Activated CD4-positive, alpha-beta T cell treated with anti-CD3 and anti-CD28 coated beads, Interleukin-2, amount 50 U/mL, for 48 hours (primary cell): ENCODE measurements at places on chromosomes 7 and 10.

- no peak for DNase-seq
Observed at GRCh38 chr10:120969219-120969645, 118.1 kb downstream of the WDR11 start.

- no peak for DNase-seq
Observed at GRCh38 chr7:5754981-5755599, 26.4 kb downstream of the RNF216 start.

- DNase-seq: no peak
Observed at GRCh38 chr7:25567430-25567829, 339.1 kb upstream of the NPVF start.

DNA sequence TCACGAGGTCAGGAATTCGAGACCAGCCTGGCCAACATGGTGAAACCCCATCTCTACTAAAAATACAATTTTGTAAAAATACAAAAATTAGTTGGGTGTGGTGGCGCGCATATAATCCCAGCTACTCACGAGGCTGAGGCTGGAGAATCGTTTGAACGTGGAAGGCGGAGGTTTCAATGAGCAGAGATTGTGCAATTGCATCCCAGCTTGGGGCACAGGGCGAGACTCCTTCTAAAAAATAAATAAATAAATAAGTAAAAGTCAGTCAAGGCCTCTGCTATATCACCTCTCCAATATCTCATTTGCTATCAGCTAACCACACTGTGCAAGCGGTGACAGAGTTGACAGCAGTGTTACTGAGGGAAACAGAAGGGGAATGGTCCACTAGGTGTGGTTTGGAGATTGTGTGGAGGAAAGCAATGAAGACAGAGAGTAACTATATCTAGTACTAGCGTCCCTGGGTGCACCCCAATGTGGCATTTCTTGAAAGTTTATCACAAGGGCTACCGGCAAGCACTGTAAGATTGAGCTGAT is 20.9 kb upstream of the NFE2L3 start:
- DNase-seq: no peak

DNA sequence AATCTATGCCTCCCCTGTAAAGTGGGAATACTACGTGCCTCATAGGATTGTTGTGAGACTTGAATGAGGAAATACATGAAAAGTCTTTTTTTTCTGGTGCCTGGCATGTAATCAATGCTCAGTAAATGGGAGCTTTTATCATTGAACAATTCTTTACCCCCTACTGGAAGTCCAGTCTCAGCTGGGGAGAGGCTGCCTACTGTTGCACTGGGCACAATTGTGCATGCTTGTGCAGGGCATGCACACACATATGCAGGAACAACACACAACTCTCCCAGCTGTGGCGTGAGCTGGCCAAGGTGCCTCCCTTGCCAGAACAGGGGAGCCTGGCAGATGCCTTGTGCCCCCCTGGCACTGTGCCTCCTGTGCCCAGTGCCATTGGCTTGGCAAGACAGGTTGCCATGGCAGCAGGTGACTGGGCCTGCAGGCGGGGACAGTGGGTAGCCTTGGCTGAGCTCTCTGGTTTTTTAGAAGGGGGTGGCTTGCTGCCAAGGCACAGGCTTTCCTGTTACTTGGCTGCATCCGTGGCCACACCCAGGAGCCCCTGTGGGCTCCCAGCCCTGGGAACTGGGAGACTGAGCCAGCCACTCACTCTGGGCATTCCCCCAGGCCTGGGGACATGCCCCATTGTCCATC is 16.1 kb upstream of the PALD1 start:
- DNase-seq: no peak

GRCh38 chr7:36607721-36608095 is 116.6 kb downstream of the AOAH start:
- DNase-seq: no peak

- no peak for DNase-seq
Observed at GRCh38 chr10:104342941-104343411, 4.7 kb upstream of the ITPRIP start.

- DNase-seq: no peak
Observed at GRCh38 chr7:155908385-155908784, 96.1 kb upstream of the SHH start.

DNA sequence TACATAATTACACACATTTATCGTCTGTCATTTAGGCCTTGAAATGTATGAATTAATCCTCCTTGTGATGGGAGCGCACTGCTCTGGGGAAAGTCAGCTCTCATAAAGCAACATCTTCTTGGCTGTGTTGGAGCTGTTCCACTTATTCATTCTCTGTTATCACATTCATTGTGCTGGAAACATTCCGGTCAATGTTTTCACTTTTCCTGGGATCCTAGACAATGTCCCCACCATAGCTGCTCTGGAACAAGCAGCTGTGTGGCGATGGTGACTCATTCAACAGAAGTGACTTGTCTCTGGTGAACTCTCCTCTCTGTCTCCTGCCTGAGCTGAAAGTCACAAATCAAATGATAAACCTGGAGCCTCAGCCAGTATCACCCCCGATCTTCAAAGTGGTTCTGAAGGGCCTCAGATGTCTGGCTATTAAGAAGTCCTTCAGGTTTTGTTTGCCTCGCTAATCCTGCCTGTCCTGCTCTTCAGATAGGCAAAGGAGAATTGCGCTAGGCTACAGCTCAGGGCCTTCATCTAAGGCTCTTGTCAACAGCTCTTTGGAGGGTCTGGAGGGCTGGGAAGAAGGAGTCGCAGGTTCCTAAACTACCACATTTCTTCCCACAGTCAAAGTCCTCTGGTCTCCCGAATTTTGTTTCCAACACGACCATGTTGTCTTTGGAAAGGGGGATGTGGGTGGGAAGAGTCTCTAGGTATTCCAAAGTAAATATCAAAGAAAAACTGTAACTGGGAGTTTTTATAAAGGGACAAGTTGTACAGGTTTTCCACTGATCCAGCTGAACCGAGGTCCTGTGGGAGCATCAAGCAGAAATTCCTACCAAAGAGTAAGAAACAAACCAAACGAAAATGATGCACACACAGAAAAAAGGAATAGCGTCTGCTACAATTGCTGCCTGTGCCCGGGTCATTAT is 29.3 kb downstream of the KLF6 start:
- DNase-seq: no peak

DNA sequence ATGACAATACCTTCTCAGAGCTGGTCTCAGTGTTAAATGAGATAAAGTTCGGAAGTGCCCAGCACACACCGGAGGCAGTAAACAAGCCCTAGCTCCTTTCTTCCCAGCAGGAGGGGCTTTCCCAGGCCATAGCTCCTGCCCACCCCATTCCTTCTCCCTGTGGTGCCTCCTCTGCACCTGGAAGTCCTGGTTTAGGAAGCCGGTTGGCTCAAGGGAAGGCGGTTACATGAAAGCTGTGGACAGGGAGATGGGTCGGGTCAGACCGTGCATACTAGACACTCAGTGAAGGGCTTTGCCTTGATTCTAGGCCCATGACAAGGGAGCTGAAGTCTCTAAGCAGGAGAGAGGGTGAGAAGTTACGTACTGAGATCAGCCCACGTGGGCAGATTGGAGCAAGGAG is 8.6 kb downstream of the BEND7 start:
- DNase-seq: no peak
